ENCODE measurements at places on chromosomes 4 and X.

GRCh38 chrX:10633722-10634121 lies 13.3 kb upstream of the MID1 start:
- no peak for DNase-seq

GRCh38 chr4:100169491-100170485 lies 20.5 kb downstream of the DDIT4L start:
- no peak for DNase-seq

DNA sequence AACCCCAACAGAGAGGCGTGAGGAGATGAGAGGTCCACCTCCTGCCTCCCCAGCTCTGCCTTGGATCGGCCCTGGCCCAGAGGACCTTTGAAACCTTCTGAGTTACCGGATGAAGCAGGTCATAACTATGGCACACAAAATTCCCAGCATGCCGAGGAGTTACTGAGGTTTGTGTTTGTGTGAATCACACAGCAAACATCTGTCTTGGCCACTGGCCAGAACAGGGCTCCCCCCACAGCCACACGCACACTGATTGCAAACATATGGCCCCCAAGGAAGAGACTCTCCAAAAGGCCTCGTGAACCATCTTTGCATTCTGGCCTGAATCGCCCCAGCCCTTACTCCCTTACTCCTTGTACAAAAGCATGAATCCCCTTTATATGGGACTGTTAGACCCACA lies 18.9 kb downstream of the RPS4X start:
- DNase-seq = no peak

GRCh38 chrX:100379388-100379986 lies 30.6 kb downstream of the PCDH19 start:
- DNase-seq = no peak

DNA sequence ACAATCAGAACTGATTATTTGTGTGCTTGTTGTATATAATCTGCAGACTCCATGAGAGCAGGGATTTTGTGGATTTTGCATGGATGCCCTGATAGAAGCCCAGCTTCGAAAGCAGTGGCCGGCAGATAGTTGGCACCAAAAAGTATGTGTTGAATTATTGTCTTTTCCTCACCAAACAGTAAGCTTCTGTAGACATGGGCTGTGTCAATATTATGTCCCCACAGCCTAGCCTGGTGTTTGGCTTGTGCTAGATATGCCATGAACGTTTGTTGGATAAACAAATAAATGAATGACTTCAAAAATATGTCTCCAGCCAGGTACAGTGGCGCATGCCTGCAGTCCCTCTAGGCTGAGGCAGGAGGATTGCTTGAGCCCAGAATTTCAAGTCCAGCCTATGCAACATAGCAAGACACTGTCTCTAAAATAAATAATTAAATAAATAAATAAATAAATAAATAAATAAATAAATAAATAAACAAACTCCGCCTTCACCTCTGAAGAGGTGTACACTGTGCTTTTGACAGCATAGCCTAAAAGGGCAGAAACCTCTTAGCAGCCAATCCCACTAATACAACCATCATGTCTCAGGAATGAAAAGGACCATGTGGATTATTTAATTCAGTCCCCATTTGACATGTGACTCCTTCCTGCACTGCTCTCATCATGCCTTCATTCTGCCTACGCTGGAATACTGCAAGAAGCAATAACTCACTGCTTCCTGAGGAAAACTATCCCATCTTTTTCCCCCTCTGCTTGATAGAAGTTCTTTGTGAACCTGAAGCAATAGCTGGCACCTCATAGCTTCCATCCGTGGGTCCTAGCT lies 335.2 kb downstream of the FBXW7 start:
- no peak for DNase-seq

- DNase-seq = no peak
These were observed 179.0 kb downstream of the AFAP1 start for GRCh38 chr4:7760706-7761105.

DNA sequence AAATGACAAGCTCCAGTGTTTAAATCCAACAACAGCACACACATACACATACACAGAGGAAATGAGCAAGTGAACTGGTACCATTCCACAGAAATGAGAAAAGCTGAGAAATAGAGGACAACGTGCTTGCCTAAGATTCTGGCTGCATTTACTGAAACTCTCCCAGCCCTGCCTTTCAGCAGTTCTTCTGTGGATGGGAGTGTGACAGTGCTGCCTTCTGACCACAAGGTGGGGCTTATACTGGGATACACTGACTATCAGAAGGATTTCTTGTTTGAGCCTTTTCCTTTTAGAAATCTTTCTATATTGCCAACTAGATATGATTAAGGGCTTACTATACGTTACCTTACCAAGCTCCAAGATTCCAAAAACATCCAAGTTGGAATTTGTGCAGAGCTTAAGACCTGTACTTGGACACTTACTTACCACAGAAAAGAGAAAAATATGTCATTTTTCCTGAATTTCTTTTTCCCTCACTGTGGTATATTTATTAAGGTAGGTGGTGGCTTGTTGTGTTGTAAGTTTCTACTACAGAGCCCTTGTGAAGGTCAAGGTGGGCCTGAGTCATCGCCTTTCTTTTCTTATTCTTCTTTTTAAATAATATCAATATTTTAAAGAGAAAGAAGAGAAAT lies 10.7 kb upstream of the CXCL8 start:
- no peak for DNase-seq

DNA sequence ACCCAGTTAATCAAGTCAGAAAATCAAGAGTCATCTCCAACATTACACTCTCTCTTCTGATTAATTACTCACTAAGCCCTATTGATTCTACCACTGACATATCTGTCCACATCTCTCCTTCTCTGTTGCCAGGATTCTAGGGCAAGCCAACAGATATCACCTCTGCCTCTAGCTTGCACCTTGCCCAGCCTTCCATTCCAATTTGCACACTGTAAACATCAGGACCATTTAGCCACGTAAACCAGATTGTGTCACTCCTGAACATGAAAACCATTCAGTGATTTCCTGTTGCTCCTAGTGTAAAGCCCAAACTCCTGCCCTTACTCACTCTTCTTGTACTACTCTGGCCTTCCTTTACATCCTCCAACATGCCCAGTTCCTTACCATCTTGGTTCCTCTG lies 68.0 kb upstream of the PLS3 start:
- no peak for DNase-seq

- DNase-seq = no peak
These were observed 4.8 kb upstream of the KIAA0232 start for GRCh38 chr4:6777636-6778281.

DNA sequence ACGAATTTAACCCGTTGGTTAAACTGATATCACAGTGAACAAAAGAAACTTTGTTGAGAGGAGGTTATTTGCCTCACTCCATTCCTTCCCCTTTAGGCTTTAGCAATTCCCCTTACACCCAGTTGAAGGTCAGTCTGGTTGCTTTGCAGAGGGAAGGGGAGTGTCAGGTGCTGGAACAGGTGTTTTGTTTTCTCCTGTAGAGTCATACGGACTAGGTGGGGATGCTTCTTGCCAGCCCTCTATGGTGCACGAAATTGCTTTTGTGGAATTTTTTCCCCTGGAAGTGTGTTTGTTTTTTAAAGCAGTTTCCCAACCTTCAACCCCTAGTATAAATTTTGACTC lies 33.1 kb downstream of the DLG3 start:
- DNase-seq = no peak

DNA sequence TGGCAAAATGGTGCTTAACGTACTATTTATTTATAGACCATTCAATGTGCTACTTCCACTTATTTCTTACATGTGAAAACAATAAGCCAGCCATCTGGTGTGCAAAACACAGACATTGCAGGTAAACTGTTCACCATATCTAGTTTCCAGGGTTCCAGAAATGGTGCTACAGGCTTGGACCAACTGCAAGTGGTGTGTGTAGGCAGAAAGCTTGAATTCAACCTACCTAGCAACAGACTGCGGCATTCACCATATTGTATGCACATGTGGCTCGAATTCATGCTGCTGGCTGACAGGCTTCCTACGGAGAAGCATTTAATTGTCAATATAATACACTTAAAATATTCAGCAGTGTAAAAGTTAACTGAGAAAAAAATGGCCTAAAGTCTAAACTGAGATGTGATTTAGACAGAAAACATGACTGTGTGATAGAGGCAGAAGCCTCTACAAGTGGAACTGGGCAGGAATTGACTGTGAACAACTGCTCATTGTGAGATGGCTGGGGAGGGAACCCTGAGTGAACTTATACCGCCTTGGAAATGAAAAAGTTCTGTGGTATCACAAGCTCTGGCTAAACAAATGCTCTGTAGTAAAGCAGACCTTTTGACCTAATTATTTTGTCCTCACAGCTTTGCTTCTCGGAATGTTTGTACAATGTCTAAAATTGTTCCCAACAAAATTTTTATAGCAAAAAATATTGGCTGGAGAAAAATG lies 434.7 kb downstream of the GRIA2 start:
- DNase-seq = no peak

- DNase-seq = peak; percentile 1
These were observed 59.9 kb downstream of the GK start for GRCh38 chrX:30713061-30713525.

- DNase-seq = no peak
These were observed 121.3 kb downstream of the PRDM5 start for GRCh38 chr4:120801137-120801758.

GRCh38 chr4:7654550-7655445 lies 220.1 kb upstream of the PSAPL1 start:
- no peak for DNase-seq

- no peak for DNase-seq
These were observed 146.3 kb downstream of the RTL9 start for GRCh38 chrX:110504947-110505346.

- DNase-seq = no peak
These were observed 183.7 kb downstream of the EVC2 start for GRCh38 chr4:5524446-5525299.

DNA sequence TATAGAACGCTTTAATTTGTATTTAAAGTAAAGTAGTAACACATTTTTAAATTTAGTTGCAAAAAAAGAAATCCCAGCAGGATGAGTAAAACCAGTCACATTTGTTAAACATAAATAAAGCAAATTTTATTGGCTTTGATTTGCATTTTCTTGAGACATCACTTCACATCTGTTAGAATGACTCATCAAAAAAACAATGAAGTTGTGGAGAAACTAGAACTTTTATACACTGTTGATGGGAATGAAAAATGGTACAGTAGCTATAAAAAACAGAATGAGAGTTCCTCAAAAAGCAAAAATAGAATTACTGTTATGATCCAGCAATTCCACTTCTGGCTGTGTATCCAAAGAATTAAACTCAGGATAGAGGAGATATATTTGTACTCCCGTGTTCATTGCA lies 454.0 kb upstream of the KLHL4 start:
- DNase-seq = no peak

GRCh38 chr4:182155806-182156205 lies 87.4 kb upstream of the TENM3 start:
- no peak for DNase-seq

- no peak for DNase-seq
These were observed 320.8 kb upstream of the RASGEF1B start for GRCh38 chr4:81792521-81792920.

- DNase-seq = no peak
These were observed 935.0 kb upstream of the INTU start for GRCh38 chr4:126697748-126698147.

DNA sequence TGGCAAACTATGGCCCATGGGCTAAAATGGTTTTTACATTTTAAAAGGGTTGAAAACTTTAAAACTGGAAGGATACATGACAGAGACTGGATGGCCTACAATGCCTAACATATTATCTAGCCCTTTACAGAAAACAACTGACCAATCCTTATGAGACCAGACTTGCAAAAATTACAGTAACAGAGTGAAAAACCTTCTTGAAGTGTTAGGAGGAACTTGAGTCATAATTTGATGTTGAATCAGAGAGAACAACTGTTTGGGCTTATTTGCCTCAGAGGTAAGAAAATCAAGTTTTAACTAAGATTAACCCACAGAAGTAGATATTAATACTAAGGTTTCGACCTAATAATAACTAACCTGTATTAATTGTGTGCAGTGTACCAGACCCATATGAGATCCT lies 12.4 kb upstream of the NAP1L5 start:
- DNase-seq = no peak

- no peak for DNase-seq
These were observed 1.6 kb downstream of the TBX22 start for GRCh38 chrX:80016182-80016581.

DNA sequence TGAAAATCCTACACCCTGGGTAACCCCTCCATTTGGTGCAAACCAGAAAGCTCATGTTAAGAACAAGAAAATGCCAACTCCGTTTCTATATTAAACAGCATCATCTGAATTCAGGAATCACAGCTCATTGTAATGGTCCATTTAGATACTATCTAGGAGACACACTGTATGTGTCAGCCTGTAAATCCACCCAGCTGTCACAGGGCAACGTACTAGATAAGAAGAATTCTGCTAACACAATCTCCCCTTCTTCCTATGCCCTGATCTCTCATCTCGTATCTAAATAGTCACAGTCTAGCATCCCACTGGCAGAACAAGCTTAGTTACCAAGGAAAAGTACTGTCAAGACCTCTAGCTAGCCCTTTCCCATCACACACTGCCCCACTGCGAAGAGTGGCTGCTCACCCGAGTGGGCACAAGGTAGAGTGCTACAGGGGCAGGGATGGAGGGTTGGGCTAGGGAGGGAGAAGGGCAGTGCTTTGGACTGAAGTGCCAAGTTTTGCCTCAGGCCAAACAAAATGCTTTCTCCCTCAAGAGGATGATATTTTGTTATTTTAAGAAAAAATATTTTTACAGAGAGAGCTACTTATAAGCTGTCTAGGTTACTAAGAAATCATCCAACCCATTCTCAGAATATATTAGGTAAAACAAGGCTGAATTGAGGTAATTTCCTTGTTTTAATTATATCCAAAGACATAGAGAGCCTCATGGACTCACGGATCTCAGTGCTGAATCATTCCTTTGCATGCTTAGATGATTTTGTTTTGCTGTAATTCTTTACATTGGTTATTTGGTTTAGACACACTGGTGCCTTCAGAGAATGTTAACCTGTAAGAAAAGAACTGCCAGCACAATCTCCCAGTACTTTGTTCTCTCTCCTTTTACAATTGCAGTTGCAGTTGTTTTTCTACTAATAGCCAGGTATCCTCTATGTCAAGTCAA lies 196.6 kb downstream of the PRDM5 start:
- no peak for DNase-seq

- no peak for DNase-seq
These were observed 72.3 kb downstream of the SLC34A2 start for GRCh38 chr4:25727711-25728493.

- no peak for DNase-seq
These were observed 868.9 kb downstream of the PDHA2 start for GRCh38 chr4:96708766-96709165.

- DNase-seq = no peak
These were observed 99.2 kb upstream of the TENM3 start for GRCh38 chr4:182143822-182144625.

DNA sequence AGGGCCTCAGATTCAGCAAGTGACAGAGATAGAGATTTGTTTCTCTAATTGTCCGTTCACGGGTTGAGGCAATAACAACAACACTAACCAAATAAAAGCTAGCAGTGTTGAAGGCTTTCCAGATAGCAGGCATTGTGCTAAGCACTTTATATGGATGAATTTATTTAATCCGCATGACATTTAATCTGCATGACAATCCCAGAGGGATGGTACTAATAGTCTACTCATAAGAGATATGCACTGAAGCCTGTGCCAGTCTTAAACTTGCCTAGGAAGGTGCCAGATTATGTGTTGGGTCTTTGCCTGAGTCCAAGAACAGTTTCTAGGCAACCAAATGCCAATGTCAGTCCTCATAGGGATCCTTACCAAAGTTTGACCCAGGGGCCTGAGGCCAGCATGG lies 37.7 kb upstream of the FAT1 start:
- no peak for DNase-seq

- DNase-seq = no peak
These were observed 165.6 kb downstream of the C4orf33 start for GRCh38 chr4:129261584-129261983.

GRCh38 chr4:1305781-1306455 lies 16.2 kb downstream of the MAEA start:
- no peak for DNase-seq

Measured in activated CD4-positive, CD25-positive, alpha-beta regulatory T cell (primary cell).